NCI-H187 (cell line): ENCODE measurements at places on chromosomes 1 and 21.

DNA sequence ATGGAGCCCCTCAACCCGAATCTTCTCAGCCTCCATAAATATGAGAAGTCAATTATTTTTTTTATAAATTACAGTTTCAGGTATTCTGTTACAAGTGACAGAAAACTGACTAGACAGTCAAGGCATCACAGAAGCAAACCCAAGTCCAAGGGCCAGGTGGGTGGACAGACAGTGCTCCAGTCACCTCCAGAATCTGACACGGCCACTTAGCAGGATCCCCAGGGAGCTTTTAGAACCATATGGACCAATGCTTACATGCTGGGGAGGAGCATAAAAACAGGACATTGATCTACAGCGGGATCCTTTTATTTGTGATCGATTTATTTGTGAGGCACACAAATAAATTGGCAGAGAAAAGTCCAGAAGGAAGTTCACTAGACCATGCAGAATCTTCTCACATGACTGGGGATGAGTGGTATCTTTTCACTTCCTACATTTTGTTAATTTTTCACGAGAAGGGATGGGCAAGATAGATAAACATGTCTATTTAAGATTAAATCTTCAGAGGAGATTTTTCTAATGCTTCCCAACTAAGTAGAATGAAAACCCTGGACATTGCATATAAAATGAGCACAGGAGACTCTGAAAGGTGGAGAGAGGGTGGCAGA, 15.0 kb downstream of the ZNF496 start:
- no peak for DNase-seq

DNA sequence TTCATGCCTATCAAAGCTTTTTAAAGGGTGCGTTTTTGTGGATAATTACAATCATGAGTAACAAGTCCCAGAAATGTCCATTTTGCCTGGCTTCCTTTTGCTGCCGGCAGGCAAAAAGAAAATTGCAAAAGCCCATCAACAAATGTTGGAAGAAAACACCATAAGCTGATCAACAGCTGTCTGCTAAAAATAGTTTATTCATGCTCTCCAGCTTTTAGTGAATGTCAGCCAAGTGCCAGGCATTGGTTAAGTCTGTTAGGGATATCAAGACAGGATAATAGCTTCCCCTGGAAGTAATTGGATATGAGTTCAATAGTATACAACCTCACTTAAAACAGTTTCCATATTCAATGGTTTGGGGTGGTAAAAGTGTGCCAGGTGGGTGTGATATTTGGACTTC, 13.6 kb upstream of the AGMAT start:
- no peak for DNase-seq

DNA sequence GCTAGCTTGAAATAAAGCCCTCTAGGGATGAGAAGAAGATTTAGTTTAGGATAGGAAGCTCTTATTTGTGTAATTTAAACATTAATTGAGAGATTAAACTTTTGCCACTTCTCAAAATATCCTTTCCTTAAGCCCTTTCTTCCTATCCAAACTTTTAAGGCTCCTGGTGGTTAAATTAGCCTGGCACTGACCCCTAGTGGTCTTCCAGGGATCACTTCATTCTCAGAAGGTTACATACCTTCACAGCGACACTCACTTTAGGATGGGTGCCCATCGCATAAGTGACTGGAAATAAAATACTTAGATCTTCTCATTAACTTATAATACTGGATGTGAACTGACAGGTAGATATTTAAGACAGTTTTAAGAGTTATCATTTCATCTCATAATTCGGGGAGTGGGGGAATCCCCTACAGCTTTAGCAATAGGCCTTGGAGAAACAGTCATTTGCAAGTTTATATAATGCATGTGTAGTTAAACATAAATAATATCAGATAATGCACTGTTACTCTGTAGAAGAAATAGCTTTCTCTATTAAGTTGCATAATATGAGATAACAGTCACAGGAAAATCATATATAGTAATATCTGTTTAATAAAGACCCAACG, 7.4 kb downstream of the LHX9 start:
- DNase-seq, result no peak

DNA sequence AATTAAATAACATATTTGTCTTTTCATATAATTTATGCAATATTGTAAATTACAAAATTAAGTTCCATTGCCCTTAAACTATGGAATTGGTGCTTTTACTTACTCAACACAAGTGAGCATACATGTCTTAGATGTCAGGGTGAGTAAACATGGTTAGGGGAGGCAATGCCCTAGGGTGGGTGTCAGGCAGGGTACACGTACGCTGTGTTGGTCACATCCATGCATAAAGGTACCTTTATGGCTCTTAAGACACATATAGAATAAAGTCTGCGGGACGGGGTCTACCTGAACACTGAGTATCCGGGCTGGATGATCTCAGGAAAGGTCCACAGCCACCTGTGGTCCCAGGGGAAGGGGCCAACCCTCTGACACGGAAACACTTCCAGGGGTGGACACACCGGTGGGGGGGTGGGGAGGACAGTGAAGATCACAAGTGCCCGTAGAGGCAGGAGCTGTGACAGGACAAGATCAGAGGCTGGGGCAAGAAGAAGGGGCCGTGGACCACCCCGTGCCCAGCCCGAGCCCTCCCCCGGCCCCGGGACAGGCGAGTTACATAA, 720 bp downstream of the LIN9 start:
- no peak for DNase-seq

- no peak for DNase-seq
These were observed 354.6 kb upstream of the C1orf87 start for GRCh38 chr1:60428127-60428526.

GRCh38 chr1:33258788-33259274, 2.5 kb downstream of the ZNF362 start:
- no peak for DNase-seq

- DNase-seq, result peak; percentile 58
These were observed 772 bp downstream of the ADAM15 start for GRCh38 chr1:155051777-155052398.

DNA sequence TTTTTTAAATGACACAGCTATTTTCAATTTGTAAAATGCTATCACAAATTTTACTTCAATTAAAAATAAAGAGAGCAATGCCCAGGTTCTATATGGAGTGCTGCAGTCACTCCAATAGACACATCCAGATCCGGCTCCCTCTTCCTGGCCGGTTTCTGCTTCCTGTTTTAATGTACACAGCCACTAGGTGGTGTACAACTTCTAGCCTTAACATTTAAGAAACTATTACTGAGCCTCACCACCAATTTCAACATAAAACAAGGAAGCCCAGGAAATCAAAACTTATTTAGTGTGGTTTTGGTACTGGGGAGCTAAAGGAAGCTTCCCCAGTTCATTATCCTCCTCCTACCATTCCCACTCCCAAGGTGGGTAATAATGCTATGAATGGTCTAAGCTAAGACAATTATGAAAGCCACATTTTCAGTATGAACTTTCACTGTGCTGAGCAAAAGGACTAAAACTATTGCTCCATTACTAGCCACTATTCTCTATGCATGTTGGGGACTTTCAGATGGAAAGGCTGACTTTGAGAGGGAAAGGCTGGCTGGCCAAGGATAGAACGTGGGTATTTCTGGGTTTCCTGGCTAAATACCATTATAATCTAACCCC, 25.5 kb upstream of the MTMR11 start:
- DNase-seq, result peak; percentile 56

- DNase-seq, result no peak
These were observed 21.7 kb downstream of the INTS7 start for GRCh38 chr1:212013672-212014071.

DNA sequence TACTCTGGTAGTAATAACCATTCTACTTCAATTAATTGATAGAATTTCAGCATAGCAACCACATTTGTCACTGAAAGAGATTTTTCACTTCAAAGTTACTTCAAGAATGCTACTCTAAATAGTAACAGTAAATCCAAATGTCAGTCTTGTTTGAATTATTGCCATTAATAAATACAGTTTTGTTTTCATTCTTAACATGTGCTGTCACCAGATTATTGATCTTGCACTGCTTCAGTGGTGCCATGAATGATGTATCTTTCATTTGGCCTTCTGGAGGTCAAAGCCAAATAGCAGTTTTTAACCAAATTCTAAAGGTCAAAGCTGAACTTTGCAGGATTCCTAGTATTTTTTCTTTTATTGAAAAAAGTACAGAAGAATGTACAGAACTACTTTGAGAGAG, 199.5 kb downstream of the PATJ start:
- DNase-seq, result no peak

- no peak for DNase-seq
These were observed 11.8 kb upstream of the CCT8 start for GRCh38 chr21:29085106-29085752.

GRCh38 chr1:205298191-205298994, 23.2 kb downstream of the NUAK2 start:
- DNase-seq, result peak; percentile 30

DNA sequence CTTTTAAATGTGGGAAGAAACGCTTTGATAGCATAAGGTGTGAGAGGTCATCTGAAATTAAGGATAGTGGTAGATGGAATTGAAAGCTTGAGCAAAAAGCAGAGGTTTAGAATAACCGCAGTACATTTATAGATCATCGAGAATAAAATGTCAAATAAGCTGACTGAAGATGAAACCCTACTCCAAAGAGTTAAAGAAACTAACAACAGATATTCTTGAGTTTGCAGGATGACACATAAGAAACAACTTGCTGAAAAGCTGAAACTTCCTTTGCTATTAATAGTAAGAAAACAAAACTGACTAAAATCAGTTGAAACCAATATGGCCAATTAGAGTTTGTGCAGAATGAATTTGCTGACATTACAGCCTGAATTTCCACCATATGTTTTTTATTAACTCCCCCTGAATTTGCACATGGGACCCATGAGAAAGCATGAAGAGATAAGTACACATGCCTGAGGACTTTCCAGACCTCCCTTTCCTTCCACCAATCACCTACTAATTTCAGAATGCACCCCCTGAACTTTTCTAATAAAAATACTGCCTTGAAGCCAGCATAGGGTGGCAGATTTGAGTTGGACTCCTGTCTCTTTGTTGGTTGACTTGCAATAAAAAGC, 1.7 kb upstream of the C1orf185 start:
- DNase-seq, result no peak

- no peak for DNase-seq
These were observed 126.9 kb downstream of the SETD4 start for GRCh38 chr21:35933466-35933865.

DNA sequence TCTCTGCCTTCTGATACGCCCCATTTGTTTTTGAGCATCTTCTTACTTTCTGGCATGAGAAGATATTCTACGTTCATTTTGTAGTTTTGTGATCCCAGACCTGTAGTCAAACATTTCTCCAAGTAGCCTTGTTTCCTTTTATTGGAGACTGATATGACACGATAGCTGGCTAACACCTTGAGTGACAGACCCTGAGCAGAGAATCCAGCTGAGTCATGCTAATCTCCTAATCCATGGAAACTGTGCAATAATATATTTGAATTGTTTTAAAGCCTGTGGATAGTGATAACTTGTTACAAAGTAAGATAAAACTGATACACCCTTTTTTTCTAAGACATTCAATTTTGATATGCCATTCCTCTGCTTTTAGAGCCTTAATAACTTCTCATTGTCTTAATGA, 1.2 kb upstream of the IFI44L start:
- no peak for DNase-seq

GRCh38 chr1:71559880-71560279, 479.0 kb upstream of the ZRANB2 start:
- DNase-seq, result no peak

GRCh38 chr1:184755226-184756065, 788 bp upstream of the EDEM3 start:
- DNase-seq, result no peak

DNA sequence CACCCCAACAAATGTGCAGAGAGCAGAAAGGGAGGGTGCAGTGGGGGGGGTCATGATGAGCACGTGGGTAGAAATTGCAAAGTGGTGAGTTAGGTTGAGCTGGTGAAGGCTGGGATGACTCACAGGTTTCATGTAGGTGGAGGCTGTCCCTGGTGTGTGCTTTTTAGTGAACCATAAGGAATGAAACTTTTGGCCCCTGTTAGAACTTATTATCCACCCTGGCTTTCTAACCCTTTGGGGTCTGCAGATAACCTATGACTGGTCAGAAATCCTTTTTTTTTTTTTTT, 46.9 kb downstream of the DOP1B start:
- DNase-seq, result no peak

- no peak for DNase-seq
These were observed 2.4 kb upstream of the POGZ start for GRCh38 chr1:151461694-151462093.

- no peak for DNase-seq
These were observed 7.8 kb upstream of the H3-3A start for GRCh38 chr1:226054519-226055327.

DNA sequence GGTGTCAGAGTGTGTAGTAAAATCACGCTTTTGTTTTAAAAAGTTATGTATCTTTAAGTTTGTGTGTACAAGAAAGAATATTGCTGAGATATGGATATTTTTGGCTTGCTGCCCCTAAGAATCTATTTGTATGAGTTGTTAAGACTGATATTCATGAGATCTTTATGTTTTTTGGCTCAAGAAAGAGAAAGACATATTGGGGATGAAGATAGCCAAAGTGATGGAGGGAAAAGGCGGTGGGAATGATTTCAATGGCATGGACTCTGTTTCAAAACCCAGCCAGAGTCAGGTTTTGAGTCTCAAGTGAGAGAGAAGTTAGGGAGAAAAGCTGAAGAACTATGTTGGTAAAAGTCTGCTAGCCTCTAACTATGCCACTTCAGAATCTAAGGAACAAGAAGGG, 351.7 kb downstream of the PBX1 start:
- no peak for DNase-seq

- no peak for DNase-seq
These were observed 29.5 kb downstream of the TUT4 start for GRCh38 chr1:52523376-52523775.

DNA sequence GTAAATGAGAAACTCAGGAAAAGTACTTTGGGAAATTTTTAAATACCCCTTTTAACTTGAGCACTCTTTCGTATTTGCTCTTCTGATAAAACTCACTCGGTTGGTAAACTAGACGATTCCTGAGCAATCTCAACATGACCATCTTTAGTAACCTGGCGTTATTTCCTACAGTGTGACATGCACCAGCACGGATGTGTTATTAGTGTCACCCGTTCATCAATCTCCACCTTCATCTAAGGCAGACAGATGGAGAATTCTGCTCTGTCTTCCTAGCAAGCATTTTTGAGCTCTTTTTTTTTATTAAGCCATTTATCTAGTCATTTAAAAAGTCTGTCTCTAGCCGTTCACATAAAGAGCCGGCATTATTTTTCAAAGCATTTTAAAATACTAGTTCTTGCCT, 155.2 kb downstream of the DISP1 start:
- no peak for DNase-seq

- no peak for DNase-seq
These were observed 21.5 kb downstream of the NPHP4 start for GRCh38 chr1:5970610-5971273.

DNA sequence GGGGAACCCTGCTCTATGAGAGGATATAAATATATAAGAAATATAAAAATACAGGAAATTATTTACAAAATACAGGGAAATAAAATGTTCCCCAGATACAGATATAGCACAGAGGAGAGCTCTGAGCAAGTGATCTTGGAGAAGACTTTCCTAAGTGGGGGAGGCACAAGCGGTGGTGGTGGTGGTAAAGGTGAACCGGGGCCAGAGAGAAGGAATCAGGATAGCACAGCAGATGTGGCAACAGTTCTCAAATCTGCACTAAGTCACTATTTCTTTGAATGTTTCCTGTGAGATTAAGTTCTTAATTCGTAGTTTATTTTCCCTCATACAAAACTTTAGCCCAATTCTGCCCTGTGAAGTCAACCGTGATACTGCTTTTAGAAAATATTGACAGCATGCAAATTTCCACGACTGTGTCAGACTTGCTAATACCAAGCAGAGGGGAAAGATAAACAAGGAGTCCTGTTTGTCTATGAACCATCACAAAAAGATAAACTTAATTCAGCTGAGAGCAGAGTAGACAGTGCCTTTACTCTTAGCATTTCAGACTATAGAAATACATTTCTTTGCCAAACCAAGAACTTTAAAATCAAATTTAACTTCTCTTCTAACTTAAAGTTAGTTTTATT, 237.5 kb upstream of the POGK start:
- no peak for DNase-seq
